ENCODE measurements at places on chromosomes 2 and 18. TPM values are rescaled to one million over a fixed set of nuclear protein-coding genes. Genes with fewer than 3 reads are reported as not detected.

TCF23 gene
- 0.20 TPM for total RNA-seq

EPHA4 gene
- 51.2 TPM for total RNA-seq

RAB17 gene
- 0.59 TPM for total RNA-seq

CRYGD gene
- total RNA-seq: not detected

CYRIA gene
- 9.3 TPM for total RNA-seq

VIL1 gene
- total RNA-seq: 0.10 TPM

NMUR1 gene
- total RNA-seq: 0.69 TPM

DPP4 gene
- 13.7 TPM for total RNA-seq

CAPN14 gene
- 0.49 TPM for total RNA-seq

DUSP19 gene
- 4.4 TPM for total RNA-seq

SATB2 gene
- 6.0 TPM for total RNA-seq

UCN gene
- total RNA-seq: 0.30 TPM

CTIF gene
- total RNA-seq: 19.5 TPM

LBX2 gene
- 0.20 TPM for total RNA-seq

CHPF gene
- 35.9 TPM for total RNA-seq

ITGB6 gene
- total RNA-seq: 11.6 TPM

SERPINB10 gene
- total RNA-seq: 3.9 TPM

ASXL3 gene
- 6.1 TPM for total RNA-seq

CTAGE1 gene
- not detected for total RNA-seq

PHOSPHO2 gene
- 5.9 TPM for total RNA-seq

CFAP53 gene
- total RNA-seq: 0.30 TPM

POU3F3 gene
- 0.59 TPM for total RNA-seq

CD207 gene
- total RNA-seq: 5.3 TPM

OSBPL1A gene
- 34.8 TPM for total RNA-seq

QPCT gene
- total RNA-seq: 33.8 TPM

MTA3 gene
- total RNA-seq: 34.3 TPM

CCL20 gene
- 33.2 TPM for total RNA-seq

FAP gene
- total RNA-seq: 64.6 TPM

ASNSD1 gene
- total RNA-seq: 41.9 TPM

WNT6 gene
- 1.7 TPM for total RNA-seq

IL36RN gene
- total RNA-seq: 10.9 TPM

STARD6 gene
- total RNA-seq: not detected

TMBIM1 gene
- total RNA-seq: 90.2 TPM

ARHGAP15 gene
- 33.8 TPM for total RNA-seq

ASPRV1 gene
- total RNA-seq: 39.5 TPM

MEMO1 gene
- total RNA-seq: 26.0 TPM

GYPC gene
- 102 TPM for total RNA-seq

SCG2 gene
- total RNA-seq: 0.20 TPM

CPO gene
- total RNA-seq: 0.89 TPM

CDCA7 gene
- 11.4 TPM for total RNA-seq

TXNDC2 gene
- total RNA-seq: not detected

ANKRD30BL gene
- total RNA-seq: 1.4 TPM

MRPL53 gene
- total RNA-seq: 17.8 TPM

SERPINB4 gene
- total RNA-seq: 29.1 TPM

SPDYA gene
- total RNA-seq: 3.3 TPM

CDH19 gene
- total RNA-seq: 4.5 TPM

SMAD4 gene
- 60.3 TPM for total RNA-seq

GKN2 gene
- total RNA-seq: not detected

IGFBP2 gene
- total RNA-seq: 80.0 TPM

TSGA10 gene
- 7.5 TPM for total RNA-seq

CERKL gene
- total RNA-seq: not detected

PRSS56 gene
- not detected for total RNA-seq

SLC9A4 gene
- 1.3 TPM for total RNA-seq

VAPA gene
- 189 TPM for total RNA-seq

TCF7L1 gene
- 8.0 TPM for total RNA-seq

Measured in skin of body (tissue), 3 donors.